Naive B cell (primary cell): ENCODE measurements at places on chromosomes 7 and 10. TPM values are rescaled to one million over a fixed set of nuclear protein-coding genes. Genes with fewer than 3 reads are reported as not detected.

- no peak for DNase-seq
Observed at GRCh38 chr7:144761493-144761892, 74.4 kb downstream of the TPK1 start.

DNA sequence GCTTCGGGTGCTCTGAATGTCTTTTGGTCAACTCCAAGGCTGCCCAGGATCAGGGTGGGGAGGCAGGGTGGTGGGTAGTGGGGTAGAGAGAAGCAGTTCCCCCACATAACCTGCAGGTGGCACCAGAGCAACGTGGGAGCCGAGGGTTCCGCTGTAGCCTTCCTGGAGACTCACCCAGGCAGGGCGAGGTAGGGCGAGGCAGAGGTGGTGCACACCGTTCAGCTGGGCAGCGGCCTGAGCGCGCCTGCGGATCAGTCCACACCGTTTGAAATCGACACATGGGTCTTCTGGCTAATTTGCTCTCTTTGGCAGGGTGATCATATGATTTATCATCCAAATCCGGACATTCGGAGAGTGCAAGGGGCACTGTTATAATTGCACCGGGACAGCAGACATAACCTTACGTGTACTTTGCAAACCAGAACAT is 41.4 kb upstream of the MAP3K8 start:
- peak; percentile 68 for DNase-seq

DNA sequence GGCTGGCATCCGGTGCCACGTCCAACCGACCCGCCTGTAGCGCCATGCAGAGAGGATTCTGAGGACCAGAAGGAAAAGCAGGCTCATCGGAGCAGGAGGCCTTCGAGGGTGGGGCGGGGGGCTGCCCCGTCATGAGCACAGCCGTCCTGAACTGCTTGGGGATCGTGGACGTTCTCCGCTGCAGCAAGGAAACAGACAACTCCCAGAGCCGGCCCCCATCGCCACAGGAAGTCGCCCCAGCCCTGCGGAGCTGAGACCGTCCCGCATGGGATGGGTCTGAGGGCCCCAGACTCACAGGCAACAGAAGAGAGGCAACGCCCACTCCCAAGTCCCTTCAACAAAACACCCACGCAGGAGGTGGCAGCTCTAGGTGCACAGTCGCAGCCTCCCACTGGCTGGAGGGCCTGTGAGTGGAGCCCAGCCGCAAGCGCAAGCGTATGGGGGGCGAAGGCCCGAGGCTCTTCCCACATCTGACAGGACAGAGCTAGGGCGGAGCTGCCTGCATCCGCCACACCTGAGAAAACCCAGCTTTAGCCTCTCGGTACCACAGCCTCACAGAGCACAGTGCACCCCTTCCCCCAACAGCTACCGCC is 64.7 kb upstream of the TNRC18 start:
- DNase-seq: no peak

GRCh38 chr10:93758891-93759410 is 1.2 kb downstream of the LGI1 start:
- DNase-seq: no peak

- DNase-seq: no peak
Observed at GRCh38 chr7:154937837-154938236, 65.1 kb downstream of the PAXIP1 start.

DNA sequence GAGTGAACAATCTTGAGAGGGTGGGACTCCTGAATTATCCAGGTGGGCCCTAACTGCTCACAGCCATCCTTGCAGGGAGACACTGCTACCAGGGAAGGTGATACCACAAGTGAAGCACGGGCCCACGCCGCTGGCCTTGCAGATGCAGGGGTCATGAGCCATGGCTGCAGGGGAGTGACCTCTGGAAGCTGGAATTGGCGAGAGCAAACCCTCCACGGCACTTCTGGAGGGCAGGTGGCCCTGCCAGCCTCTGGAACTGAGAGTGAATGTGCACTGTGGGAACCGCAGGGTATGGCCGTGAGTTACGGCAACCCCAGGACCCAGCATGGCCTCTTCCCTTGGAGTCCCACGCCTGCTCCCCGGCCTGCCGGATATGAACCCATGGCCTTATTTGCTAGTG is 37.5 kb downstream of the STK32C start:
- no peak for DNase-seq

DNA sequence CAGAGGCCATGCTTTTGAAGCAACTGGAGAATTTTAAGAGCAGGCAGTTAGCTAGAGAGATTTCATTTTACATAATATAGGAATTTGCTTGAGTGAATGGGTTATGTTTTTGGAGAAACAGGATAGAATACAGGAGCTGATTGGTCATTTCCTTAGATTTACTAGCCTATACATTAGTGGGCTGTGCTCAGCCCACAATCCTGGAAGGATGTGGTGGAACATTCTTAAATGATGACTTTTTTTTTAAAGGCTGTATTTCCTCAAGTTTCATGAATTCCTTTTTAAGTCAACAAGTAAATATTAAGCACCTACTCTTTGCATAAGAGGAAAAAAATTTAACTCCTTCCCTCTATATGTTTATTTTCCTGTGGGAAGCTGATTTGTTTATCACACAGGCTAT is 314.4 kb upstream of the BMPER start:
- DNase-seq: no peak

GRCh38 chr7:49255054-49255453 is 330.7 kb downstream of the CDC14C start:
- DNase-seq: no peak

DNA sequence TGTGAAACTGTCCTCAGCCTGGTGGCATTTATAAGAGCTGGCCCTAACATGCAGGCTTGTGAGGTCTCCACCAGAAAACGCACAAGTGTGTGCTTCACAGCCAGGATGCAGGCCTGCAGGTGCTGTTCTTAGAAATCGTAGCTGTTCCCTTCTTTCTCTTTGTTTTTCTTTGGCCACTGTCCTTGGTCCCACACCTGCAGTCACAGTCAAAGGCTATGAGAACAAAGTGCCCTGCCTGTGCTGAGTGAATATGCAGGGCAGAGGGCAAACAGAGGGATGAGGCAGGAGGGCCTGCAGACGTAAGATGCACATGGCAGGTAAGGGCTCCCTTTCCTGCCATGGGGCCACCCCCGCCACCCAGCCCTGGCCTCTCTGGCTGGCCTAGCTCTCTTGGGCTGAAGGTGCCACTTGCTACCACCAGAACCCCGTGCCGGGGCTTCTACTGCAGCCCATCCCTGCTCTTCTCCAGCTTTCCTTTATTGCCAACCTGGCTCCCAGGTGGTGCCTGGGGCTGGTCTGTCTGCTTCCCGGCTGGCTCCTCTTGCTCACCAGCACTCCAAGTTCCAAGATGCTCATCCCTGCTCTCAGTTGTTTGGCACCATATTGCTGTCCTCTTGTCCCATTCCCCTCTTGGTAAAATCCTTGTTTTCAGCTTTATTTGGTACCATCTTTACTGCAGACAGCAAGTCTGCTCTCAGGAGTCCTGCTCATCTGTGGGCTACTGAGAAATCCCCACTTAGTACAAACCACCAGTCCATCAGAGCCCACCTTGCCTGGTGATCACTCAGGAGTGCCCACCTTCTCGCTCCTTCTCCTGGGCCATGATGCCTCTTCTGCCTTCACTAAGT is 308.1 kb upstream of the ZMIZ1 start:
- no peak for DNase-seq

- peak; percentile 96 for DNase-seq
Observed at GRCh38 chr10:75234017-75234682, 1.6 kb downstream of the COMTD1 start.

DNA sequence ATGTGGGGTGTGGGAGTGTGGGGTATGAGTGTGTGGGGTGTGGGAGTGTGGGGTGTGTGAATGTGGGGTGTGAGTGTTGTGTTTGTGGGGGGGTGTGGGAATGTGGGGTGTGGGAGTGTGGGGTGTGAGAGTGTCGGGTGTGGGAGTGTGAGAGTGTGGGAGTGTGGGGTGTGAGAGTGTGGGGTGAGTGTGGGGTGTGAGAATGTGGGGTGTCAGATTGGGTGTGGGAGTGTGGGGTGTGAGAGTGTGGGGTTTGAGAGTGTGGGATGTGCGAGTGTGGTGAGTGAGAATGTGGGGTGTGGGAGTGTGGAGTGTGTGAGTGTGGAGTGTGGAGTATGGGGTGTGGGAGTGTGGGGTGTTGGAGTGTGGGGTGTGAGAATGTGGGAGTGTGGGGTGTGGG is 50.1 kb upstream of the EN2 start:
- DNase-seq: no peak

GRCh38 chr10:80253266-80253962 is 36.0 kb downstream of the MAT1A start:
- no peak for DNase-seq

GRCh38 chr10:3737864-3738263 is 47.1 kb downstream of the KLF6 start:
- no peak for DNase-seq

DNA sequence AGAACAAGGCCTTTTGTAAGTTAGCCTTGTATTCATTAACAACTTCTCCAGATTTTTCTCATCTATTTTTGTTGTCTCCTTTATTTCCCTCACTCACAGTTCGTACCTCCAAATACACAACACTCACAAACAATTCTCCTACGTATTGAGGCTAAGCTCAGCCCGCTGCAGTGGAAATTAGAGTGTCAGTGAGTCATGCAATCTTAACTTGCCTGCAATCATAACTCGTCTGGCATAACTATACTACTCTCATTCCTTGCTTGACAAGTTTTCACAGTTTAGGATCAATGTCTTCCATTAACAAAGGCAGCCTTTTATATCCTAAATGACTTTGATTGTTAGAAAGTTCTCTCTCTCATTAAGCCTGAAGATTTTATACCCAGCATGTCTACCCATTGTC is 23.8 kb downstream of the TMEM196 start:
- DNase-seq: no peak

GRCh38 chr10:65614956-65615565 is 1310.8 kb upstream of the LRRTM3 start:
- DNase-seq: no peak

DNA sequence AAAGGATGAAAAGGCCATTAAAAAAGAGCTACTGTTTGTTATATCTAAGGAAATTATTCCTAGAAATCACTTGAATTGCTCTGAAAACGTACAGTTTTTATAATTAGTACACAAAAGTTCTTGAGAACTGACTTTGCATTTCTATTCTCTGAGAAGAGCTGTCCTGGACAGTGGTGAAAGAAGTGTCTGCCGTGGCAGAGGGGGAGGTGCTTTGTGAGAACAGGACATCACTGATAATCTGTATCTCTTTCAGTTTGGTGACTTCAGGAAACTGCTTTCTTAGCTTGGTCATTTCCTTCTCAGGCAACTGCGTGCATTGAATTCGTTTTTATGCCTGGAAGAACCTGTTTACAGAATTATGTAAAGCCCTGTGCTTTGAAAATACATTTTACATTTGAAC is 52.1 kb downstream of the POLL start:
- DNase-seq: no peak

GRCh38 chr10:49243610-49244283 is 55.2 kb upstream of the C10orf71 start:
- peak; percentile 6 for DNase-seq

GRCh38 chr10:87658858-87659555 is 671 bp upstream of the PAPSS2 start:
- DNase-seq: no peak

- DNase-seq: no peak
Observed at GRCh38 chr7:42272793-42273665, 36.0 kb upstream of the GLI3 start.

ZNF488 gene
- polyA plus RNA-seq: not detected

COL28A1 gene
- polyA plus RNA-seq: not detected

SEMA3D gene
- not detected for polyA plus RNA-seq

BTBD16 gene
- polyA plus RNA-seq: not detected

ITIH5 gene
- not detected for polyA plus RNA-seq

CLDN3 gene
- polyA plus RNA-seq: not detected

CUTC gene
- 75.6 TPM for polyA plus RNA-seq

POLR1F gene
- 40.6 TPM for polyA plus RNA-seq

FAM24B gene
- polyA plus RNA-seq: 12.3 TPM

HOGA1 gene
- polyA plus RNA-seq: not detected

KCND2 gene
- polyA plus RNA-seq: not detected

CTTNBP2 gene
- polyA plus RNA-seq: not detected
